ENCODE measurements at places on chromosomes 2 and 18.
A peak's percentile ranks its signal among the peaks of the same experiment; 100 is the strongest.

DNA sequence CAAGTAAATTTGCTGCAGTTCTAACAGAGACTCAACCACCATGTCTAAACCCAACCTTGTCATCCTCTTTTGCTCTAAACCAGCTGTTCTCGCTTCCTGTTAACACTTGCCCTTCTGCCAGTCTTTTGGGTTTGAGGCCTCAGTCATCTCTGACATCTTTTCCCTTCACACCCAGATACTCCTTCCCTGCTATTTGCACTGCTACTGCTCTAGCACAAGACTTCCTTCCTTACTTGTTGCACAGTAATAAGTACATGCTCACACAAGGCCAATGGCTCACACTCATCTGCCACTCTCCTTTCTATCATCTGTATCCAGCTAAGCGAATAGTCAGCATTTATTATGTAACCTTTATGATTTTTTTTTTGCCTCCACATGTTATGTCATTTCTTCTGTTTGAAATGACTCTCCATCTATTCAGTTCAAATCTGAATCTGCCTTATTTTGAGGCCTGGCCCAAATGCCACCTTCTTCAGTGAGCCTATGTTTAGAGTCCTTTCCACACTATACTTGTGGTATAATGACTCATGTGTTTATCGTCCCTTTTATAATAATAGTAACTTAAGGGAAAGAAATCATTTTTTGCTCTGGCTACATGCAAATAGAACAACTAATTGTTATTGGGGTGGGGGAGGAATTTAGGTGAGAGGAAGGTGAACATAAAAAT, 22.5 kb upstream of the CDKL4 start:
- DNase-seq = peak; percentile 71

DNA sequence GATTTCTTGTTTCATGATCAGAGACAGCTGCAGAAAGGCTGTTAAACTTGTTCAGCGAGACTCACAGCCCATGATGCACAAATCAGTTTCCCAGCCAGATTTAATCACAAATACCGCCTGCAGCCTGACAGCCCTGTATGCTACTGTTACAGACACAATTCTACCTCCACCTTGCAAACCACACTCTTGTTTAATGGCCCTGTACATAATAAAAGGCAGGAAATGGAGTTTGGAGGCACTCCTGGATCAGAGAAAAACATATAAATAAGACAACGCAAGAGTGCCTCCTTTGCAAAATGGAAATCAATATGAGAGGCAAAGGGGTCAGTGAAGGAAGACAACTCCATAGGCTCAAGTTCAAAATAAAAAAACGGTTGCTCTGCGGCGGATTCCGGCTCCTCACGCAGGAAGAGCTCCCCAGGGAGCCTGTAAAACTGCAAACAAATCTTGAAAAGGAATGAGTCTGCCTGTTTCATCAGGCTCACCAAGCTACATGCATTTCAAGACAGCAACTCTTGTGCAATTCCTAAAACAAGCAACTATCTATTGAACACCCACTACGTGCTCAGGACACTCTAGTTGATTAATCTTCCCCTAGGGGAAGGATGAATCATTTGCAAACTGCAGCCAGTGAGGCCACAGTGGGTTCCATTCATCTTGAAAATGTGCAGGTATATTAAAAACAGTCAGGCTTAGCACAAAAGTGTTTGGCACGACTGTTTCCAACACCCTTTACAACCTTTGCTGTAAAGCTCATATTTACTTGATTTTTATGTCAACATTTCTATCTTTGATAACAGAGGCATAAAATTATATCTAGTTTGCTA, 37.5 kb downstream of the TBC1D8 start:
- DNase-seq = no peak

- DNase-seq = peak; percentile 31
Observed at GRCh38 chr2:41782306-41783158, 265.3 kb upstream of the PKDCC start.

GRCh38 chr2:162053808-162054155, 20.2 kb downstream of the DPP4 start:
- no peak for DNase-seq

GRCh38 chr2:118496870-118497611, 350.4 kb downstream of the EN1 start:
- no peak for DNase-seq

DNA sequence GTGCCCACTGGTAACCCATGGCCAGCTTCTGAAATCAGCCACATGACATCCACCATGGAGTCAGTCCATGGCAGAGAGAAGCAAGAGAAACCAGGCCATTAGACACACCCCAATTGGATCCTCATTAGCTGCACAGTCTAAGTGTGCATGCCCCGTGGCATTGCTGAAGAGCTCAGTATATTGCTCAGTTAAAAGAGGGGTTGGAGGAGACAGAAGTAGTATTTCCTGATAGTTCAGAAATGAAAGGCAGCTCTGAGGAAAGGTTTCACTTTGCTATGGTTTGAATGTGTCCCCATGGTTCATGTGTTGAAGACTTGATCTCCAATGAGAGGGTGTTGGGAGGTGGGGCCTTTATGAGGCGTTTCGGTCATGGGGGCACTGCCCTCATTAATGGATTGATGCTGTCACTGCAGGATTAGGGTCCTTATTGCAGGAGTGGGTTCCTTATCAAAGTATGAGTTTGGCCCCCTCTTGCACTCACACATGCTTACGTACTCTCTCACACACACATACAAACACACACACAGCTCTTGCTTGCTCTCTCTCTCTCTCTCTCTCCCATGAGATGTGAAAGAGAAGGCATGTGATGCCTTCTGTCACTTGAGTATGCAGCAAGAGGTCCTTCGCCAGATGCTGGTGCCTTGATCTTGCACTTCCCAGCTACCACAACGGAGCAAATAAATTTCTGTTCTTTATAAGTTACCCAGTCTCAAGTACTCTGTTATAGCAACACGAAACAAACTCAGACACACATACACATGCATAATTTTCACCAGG, 58.0 kb downstream of the TMEM163 start:
- no peak for DNase-seq

GRCh38 chr2:229212241-229212640, 58.8 kb downstream of the PID1 start:
- no peak for DNase-seq

DNA sequence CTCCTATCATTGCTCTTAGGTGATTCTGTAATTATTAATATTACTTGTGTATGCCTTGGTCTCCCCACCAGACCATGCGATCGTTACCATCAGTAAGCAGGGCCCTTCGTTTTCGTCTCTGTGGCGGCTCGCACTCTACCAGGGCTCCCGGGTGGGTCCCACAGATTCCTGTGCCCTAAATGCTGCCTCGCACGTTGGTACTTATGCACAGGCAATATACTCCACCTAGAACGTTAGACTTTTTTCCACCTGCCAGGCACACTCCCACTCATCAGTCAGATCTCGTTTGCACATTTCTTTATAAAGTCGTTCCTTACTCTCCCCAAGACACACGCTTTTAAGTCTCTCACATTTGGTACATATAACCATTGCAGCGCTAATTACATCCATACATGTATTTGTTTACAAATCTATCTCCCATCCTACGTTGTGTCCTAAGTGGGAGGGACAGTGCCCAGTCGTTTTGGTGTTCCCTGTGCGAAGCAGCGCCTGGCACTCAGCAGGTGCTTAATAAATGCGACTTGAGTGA, 901 bp downstream of the FEZ2 start:
- no peak for DNase-seq

GRCh38 chr18:652131-652530, 5.3 kb upstream of the TYMS start:
- no peak for DNase-seq

DNA sequence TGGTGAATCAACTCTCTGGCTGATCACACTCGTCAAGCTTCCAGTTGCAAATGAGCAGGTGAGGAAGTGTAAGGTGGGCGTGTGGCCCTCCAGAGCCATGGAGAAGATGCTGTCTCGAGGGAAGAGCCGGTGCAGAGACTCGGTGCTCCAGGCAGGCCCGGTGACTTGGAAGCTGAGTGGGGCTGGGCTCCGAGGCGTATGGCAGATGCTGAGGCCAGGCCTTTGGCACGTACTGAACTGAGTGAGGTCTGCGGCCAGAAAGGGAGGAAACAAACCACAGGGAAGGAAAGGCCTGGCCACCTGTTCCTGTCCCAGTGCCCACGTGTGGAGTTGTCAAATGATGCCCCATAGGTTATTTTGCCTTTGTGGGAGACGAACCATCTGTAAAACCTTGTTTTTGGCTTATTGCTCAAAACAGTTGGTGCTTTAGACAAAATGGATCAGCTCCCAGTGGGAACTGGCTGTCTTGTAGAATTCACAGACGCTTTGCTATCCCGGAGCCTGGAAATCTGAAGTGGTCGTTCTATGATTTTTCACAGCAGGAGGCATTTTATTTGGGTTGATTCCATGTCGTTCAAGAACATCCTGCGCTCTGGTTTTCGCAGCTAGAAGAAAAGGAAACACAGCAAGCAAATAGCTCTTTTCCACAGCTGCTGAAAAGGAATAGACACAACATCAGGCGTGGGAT, 117.5 kb upstream of the TMEM18 start:
- DNase-seq = no peak

DNA sequence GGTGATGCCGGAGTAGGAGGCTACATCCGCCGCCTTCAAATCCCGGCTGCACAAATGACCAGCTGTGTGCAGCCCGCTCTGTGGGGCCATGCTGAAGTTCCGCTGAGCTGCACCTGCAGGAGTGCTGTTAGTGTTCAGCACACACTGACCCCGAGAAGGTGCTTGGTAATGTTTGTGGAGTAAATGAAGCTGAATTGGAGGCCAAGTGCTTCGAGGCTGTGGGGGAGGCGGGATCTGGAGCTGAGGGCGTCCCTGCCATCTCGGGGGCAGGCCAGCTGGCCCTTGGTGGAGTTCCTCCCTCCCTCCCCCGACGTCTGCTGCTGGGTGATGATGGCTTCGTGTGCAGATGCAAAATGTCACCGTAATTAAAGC, 23.2 kb downstream of the KCNF1 start:
- no peak for DNase-seq

DNA sequence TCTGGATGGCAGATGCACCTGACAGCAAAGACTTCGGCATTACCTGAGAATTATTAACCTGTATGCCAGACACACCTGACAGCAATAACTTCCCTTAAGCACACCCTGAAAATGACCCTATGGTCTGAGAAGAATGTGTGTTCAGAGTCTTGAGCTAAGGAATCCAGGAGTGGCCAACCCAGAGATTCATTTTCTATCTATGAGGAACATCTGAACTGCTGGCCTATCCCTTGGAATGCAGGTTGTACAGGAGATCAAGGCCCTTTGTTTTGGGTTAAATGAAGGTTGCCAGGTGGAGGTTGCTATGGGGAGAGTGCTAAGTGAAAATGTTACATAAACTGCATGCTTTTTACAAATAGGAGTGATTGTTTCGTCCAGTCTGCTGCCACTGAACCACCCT, 200.9 kb upstream of the MEIS1 start:
- DNase-seq = no peak

DNA sequence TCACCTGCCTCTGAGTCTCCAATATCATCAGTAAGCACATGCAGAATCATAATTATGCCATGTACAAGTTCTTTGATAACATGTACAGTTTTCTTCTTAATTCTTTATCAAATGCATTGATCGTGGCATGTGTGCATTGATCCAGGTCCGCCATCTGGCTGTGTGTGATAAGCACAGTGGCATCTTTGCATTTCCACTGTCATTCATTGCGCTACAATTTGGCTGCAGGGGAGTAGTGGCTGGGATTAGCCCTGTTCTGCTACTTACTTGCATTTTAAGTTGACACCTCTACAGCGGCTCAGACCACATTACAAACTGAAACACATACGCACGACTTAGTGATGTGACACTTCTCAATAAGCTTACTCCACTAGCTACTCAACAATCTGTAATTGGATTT, 83.6 kb upstream of the OTX1 start:
- DNase-seq = no peak

GRCh38 chr2:22198381-22199283, 1074.9 kb downstream of the TDRD15 start:
- no peak for DNase-seq

GRCh38 chr2:37587817-37588216, 83.6 kb downstream of the CDC42EP3 start:
- DNase-seq = no peak

- DNase-seq = no peak
Observed at GRCh38 chr2:95377216-95378123, 25.0 kb upstream of the FAHD2A start.

DNA sequence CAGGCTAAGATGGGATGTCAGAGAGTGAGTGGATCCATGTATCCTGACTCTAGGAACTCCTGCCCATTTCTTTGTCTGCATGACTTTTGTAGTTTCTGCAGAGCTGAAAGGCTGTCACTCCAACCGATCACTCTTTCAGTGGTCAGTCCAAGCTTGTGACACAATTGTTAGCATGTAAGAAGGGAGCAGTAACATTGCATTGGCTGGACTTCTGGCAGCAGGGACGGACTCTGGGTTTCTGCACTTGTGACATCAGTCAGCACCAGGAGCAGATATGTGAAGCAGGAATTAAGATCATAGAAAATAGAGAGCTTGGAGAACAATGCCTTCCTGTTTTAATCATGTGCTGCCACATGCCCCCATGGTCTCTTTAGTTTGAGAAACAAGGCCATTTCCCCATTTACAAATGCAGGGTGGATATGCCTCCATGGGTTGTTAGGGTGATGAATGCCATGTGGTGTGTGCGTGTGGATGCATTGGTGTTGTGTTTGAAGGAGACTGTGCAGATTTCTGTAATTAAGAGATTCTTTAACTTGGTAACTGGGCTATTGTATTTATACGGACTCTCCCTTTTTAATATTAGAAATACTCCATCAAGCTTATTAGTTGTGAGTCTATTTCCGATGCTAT, 214.3 kb upstream of the EPHA4 start:
- DNase-seq = no peak

DNA sequence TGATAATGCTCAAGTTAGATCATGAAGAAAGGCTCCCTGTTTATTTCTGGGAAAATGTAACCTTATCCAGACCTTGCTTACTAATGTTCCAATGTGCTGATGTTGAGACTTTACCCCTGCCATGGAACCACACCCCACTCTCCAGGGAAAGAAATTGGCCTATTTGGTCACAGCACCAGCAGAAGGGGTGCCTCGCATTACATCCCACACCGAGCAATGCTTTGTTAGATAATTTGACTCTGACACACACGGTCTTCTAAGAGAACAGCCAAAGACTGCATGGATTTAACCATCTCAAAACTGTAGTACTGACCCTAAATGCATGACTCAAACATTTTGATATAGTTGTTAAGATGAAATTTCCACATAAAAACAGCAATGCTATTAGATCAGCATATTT, 152.1 kb upstream of the CCDC150 start:
- no peak for DNase-seq

DNA sequence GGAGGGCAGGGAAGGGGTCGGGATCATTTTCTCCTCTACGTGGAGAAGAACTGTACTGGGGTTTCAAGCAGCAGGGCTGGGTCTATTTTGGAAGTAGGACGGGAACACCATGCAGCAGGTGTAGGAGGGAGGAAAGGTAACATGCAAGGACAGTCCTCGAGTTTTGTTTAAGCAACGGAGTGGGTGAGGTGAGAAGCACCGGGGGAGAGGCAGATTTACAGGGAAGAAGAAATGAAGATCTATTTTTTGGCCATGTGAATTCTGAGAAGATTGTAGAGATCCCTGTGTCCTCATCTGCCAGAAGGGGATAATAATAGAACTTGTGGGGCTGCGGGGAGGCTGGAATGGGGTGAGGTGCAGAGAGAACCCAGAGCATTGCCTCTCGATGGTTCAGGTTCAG, 85.6 kb downstream of the INPP5D start:
- no peak for DNase-seq

Measured in T-helper 2 cell (primary cell).